ENCODE measurements at places on chromosomes 2 and 18.

DNA sequence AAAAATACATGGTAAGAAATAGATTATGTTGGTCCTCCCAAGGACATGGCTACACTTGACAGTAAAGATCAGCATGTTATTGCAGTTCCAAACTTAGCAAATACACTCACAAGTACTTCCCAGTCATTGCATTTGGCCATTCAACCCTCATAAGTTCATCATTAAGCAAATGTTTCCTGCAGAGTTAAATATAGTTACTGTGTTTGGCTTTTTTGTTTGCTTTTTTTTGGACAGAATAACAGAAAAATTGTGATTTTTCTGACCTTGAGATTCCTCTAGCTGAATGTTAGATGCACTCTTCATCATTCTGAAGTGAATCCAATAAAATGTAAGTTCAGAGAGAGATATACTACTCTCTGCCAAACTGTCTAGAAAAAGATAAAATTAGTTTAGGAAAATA lies 295.3 kb downstream of the GPD2 start:
- no peak for DNase-seq

DNA sequence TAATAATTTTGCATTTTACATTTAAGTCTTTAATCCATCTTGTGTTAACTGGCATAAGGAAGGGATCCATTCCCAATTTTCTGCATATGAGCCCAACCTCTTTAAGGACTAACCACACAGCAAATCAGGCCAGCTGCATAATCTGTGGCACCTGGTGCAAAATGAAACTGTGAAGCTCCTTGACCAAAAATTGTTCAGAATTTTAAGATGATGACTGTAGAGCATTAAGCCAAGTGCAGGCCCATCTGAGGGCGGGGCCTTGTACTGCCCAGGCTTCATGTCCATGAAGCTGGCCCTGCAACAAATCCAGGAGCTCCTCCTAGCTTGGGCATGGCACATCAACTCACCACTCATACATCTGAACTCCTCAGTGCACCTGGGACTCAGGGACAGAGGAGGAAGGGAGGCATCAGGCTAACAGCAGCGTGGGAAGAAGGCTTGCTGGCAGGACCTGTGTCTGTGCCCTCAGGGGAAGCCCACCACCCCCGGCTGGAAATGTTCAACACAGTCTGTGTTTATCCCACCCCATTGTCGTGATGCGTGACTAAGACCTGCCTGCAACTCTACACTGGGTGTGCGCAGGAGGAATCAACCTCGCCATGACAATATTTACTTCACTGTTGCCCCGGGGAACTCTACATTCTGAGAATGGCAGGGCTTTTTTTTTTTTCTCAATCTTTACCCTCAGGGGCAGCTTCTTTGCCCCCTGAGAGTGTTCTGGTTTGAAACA lies 128.9 kb upstream of the SIX2 start:
- no peak for DNase-seq

GRCh38 chr2:143802242-143802641 lies 673.0 kb downstream of the ARHGAP15 start:
- DNase-seq = peak; percentile 78

DNA sequence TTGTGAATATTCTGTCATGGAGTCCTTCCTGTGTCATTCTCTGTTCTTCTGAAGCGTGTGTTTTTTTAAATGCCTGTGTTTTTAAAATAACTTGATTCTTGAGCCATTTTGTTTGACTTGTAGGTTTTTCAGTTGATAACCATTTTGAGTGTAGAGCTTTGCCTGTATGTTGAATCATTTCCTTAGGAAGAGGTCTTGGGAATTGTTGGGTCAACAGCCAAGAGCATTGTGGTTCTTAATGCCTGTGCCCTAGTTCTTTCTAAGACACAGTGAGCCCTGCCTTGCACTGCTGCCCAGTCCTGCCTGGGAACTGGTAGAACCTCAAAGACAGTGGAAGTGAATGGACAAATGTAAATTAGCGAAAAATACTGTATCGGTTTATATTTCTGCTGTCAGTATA lies 25.9 kb downstream of the RAB12 start:
- no peak for DNase-seq

DNA sequence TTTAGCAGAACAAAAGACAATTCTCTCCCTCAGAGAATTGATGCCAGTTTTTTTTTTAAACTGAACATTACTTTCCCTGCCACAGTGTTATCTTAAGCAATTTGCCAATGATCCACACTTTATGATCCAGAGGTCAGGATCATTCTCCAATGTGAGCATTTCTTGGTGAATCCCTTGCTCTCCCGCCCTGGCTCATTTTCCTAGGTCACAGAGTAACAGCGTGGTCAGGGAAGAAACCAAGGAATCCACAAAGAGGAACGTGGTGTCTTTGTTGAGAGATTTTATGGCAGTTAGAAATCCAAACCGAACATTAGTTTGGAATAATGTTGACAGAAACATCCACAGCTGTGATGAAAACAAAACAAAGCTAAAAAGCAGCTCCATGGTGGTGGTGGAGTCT lies 250.3 kb downstream of the TTC32 start:
- no peak for DNase-seq

- DNase-seq = no peak
Measured at GRCh38 chr18:8262221-8262620, 347.0 kb upstream of the RAB12 start.

Data from bronchial epithelial cell (primary cell).